Hair follicle dermal papilla cell (primary cell): ENCODE measurements at places on chromosomes 7 and 10. TPM values are rescaled to one million over a fixed set of nuclear protein-coding genes. Genes with fewer than 3 reads are reported as not detected.

SLC18A2 gene
- not detected in 2 replicates for total RNA-seq

CCDC7 gene
- total RNA-seq = 16.2 and 19.4 TPM in 2 replicates

CTAGE8 gene
- 0.73 and 1.6 TPM in 2 replicates for total RNA-seq

AMZ1 gene
- 6.7 and 8.6 TPM in 2 replicates for total RNA-seq

OR2A25 gene
- total RNA-seq = not detected in 2 replicates

ADCY1 gene
- 0.81 and 0.85 TPM in 2 replicates for total RNA-seq
